Stimulated activated CD4-positive, alpha-beta T cell treated with anti-CD3 and anti-CD28 coated beads, Interleukin-12 subunit alpha, Interleukin-12 subunit beta, amount 100 ng/mL, for 4 hours (primary cell): ENCODE measurements at places on chromosomes 7 and 10.

- no peak for DNase-seq
These were observed 38.7 kb downstream of the PHTF2 start for GRCh38 chr7:77837275-77837674.

DNA sequence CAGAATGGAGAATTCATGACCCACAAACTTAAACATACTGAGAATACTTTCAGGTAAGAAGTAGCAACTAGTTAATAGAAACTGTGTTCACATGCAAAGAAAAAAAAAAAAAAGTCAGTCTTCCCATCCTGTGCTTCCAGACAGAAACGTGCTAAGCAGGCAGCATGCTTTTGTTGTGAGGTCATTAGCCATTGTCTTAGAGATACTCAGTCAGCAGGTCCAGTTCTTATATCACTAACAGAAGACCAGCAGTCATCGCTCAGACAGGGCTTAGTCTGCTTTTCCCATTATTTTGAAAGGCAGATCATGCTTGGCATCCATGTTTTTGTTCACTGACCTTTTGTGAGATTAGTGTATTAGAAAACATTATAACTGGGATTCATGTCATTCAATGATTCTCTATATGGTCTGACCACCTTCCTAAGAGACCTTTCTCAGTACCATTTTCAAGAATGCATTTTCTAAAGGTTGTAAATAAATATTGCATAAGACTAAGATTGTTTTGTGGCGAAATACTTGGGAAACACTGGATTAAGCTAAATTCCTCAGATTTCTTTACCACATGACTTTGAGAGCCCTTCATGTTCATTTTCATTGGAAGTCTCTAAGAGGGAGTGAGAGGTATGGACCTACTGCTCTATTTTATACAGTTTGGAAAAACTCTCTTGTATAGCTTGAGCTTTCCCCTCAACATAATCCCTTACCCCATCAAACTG, 45.0 kb upstream of the AGBL3 start:
- no peak for DNase-seq

DNA sequence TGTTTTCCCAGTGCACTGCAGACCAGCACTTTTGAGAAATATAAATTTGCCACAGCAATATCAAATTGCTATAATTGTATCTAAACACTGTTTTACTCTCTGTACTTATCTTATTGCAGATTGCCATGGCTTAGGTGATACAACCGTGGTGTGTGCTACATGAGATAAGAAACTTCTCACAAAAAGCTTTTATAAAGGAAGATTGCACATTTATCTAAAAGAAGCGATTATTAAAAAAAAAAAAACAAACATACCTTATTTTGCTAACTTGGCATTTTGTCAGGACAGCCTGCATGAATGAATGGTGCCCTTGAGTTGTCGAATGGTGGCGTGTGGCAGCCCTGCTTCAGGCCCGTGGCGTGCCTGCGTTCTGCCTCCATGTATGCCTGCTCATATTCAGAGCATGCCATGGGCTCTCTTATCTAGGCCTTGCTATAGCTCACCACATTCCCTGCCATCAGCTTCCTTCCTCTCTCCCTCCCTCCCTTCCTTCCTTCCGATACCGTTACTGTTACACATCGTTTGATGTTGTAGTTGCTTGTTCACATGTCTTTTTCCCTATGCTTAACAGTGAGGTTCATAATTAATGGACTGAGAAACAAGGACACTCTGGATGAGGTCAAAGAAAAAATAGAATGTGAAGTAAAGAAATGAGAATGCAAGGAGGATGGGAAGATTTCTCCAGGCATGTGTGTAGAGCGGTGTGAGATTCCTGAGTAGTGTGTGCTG, 34.9 kb downstream of the PRKAR2B start:
- no peak for DNase-seq

DNA sequence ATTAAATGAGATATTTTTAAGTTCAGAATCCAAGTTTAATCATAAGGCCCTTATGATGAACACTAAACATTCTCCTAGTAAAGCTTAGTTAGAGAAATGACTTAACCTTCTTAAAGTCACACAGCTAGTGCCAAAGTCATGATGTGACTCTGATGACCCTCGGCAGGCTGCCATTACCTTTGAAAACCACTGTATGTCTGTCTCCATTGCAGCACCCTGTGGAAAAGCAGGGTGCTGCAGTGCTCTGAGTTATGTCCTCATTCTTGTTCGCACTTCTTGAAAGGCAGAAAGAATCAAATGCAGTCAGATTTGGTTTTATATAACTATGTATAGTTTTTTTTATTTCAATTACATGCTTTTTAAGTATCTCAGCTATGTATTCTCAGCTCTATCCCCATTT, 105.0 kb downstream of the PHTF2 start:
- DNase-seq: no peak
